ENCODE measurements at places on chromosomes 12 and 14. TPM values are rescaled to one million over a fixed set of nuclear protein-coding genes. Genes with fewer than 3 reads are reported as not detected.

SIX4 gene
- total RNA-seq, result 3.5 TPM

DENND5B gene
- 70.7 TPM for total RNA-seq

ITGA7 gene
- 9.9 TPM for total RNA-seq

IFNG-AS1 gene
- total RNA-seq, result not detected

SSPN gene
- 38.2 TPM for total RNA-seq

RNF31 gene
- 52.3 TPM for total RNA-seq

ABCD2 gene
- 0.08 TPM for total RNA-seq

STXBP6 gene
- total RNA-seq, result 8.9 TPM

MSI1 gene
- 0.83 TPM for total RNA-seq

KLHL33 gene
- total RNA-seq, result under 0.01 TPM

All from ovary (tissue), 10 donors.